ENCODE measurements at places on chromosomes 2 and 18.

DNA sequence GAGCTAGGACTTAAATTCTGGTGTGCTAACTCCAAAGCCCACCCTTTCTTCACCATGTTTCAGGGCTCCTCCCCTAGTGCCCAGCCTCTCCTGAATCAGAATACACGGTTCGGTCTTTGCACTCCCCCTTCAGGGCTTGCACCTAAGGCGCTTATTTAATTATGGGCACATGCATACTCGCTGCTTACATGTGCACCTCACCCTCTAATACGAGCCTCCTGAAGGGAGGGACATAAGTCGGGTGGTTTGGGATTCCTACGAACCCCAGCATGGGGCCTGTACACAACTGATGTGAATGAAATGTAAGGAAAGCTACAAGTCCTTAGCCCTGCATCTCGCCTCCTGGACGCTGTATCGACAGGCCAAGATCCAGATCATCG lies 435 bp downstream of the IFT172 start:
- DNase-seq = peak; percentile 1

DNA sequence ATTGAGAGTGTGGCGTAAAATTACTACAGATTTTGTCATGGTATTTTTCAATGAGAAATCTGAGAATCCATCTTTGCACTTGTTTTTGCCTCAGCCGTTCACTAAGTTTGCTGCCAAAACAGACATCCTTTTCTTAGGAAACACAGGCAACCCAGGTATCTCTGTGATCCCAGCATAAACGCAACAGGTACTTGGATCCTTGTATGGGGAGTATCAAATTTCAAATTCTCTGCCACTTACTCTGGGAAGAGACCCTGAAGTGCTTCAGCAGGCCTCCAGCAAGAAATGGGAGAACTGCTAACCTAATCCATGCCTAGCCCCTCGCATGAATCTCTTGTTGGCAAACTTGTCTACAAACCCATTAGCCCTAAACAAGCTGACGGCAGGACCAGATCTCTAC lies 83.1 kb downstream of the BCL11A start:
- no peak for DNase-seq

- no peak for DNase-seq
These were observed 316.9 kb downstream of the TXNL1 start for GRCh38 chr18:56321470-56321869.

DNA sequence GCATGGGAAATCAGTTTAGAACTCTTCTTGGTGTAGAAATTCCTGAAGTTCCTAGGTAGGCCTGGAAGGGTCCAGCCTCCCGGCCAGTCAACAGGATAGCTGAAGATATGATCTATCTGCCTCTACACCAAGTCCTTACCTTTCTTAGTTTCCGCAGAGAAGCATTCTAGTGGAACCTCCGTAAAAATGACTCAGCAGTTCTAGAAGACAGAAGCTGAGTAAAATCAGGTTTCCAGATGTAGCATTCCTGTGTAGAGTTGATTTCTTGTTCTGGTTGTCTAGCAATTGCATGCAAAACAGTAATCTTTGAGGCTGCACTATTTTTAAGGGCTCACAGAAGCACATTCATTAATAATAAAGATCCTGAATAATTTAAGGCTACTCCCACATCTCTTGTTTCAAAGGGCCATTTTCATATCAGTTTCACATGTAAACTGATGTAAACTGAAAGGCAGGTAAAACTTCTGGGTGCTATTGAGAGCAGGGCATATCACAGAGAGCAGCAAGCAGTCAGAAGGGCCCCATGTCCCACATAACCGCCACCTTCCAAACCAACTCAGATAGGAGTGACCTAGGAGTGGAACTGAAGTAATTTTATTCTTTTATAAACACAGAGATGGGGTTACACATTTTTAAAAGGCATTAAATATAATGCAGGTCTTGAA lies 3.2 kb upstream of the DYTN start:
- no peak for DNase-seq

- no peak for DNase-seq
These were observed 607.5 kb upstream of the SLC39A10 start for GRCh38 chr2:195049372-195050031.

DNA sequence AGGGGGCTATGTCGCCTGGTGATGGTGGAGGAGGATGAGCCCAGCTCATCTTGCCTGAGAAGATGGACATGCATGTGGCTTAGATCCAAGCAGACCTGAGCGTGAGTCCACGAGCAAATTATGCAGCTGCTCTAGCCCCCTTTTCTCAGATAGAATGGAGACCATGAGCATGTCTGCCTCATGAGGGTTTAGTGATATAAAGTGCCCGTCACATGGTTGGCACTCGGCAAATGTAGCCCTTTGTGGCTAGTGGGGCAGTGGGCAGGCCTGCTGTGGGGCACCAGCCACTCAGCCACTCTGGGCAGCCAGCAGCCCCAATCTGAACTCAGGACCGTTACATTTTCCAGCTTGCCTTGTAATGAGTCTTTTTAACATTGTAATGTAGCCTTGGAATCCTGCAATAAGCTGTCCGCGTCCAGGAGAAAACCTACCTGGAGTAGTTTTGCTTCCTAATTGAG lies 92.1 kb upstream of the HS6ST1 start:
- DNase-seq = no peak

GRCh38 chr2:70902067-70902442 lies 33.6 kb upstream of the ATP6V1B1 start:
- DNase-seq = no peak

GRCh38 chr2:64400733-64401528 lies 53.0 kb upstream of the LGALSL start:
- DNase-seq = no peak

DNA sequence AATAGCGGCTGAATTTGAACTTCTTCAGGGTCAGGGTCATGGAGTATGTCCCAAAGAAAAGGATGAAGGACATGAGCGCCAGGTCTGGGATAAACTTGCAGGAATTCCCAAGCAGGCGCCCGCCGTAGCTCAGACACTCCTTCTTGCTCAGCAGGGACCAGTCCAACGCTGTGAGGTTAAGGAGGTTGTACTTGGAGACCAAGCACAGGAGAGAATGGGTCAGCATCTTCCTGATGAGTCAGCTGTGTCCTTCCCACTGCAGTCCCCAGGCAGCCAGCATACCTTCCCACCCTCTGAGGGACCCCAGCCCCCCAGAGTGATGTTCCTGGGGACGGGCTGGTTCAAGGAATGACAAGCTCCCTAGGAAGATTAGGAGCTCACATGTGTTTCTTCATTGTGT lies 40.9 kb downstream of the MTHFD2 start:
- DNase-seq = no peak

- DNase-seq = no peak
These were observed 3.5 kb upstream of the EMILIN1 start for GRCh38 chr2:27074738-27075565.

- DNase-seq = no peak
These were observed 57.8 kb upstream of the HS6ST1 start for GRCh38 chr2:128376241-128377041.

GRCh38 chr2:157367704-157368103 lies 42.1 kb upstream of the ERMN start:
- no peak for DNase-seq

Measured in trophoblast cell (in vitro differentiated cells and primary cell).